ENCODE measurements at places on chromosomes 16 and 17.

- no peak for DNase-seq
Observed at GRCh38 chr17:4167786-4168185, 24.8 kb downstream of the CYB5D2 start.

- DNase-seq = no peak
Observed at GRCh38 chr16:78303946-78304345, 204.5 kb downstream of the WWOX start.

- DNase-seq = no peak
Observed at GRCh38 chr17:17672453-17673368, 8.5 kb upstream of the RAI1 start.

DNA sequence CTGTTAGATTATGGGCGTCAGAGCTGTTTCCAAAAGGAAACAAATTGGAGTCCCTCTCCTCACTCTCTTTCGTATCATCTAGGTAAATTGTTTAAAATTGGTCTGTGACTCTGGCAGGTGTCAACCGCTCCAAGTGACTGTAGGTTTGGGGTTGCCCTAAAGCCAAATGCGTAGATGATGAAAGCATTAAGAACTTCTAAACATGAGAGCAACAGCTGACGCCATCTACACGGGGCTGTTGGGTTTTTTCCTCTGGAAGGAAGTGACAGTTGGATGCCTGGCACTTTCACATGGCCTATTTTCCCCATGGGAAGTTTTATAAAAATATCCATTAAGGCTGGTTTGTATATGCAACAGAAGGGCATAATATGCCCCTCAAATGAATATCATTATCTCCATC, 215.7 kb upstream of the CACNG5 start:
- DNase-seq = no peak

- peak; percentile 54 for DNase-seq
Observed at GRCh38 chr17:38768417-38768816, 15.9 kb downstream of the PSMB3 start.

- DNase-seq = no peak
Observed at GRCh38 chr17:37392024-37392590, 14.5 kb downstream of the ACACA start.

GRCh38 chr17:56598466-56598865, 5.0 kb downstream of the NOG start:
- DNase-seq = no peak

- no peak for DNase-seq
Observed at GRCh38 chr16:26645614-26646013, 421.1 kb upstream of the C16orf82 start.

DNA sequence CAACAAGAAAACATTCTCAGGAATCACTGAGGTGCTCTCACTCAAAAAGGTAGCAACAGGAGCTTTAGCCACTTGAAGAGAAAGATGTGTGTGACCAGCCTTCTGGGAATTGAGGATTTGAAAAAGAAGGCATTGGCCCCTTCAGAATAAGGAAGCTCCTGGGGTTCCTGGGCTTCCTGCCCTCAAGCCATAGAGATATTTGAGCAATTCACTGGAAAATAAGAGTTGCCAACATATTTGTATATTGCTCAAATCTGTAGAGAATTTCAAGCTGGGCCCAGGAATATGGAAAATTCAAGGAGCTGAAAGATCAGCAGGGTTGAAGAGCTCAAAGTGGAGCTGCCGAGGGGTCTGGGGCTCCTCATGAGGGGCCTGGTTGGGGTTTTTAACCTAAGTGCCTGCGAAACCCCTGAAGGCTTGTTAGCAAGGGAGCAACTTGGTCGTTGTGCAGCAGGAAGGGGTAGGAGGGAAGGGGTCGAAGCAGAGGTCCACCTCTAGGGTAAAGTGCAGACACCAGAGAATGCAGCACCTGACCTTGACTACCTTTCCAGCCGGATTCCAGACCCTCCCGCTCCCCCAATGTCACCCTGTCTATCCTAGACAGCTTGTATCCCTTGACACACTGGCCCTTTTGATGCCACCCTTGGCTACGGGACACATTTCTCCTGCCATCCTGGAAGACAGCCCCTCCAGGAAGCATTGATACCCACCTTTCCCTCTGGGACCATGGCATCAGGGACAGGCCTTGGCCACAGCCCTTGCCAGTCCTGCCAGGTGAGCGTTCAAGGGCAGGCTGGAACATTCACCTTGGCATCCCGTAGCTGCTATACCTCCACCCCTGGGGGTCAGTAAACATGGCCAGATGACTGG, 67.6 kb upstream of the SREBF1 start:
- DNase-seq = no peak

- DNase-seq = no peak
Observed at GRCh38 chr17:5662409-5663085, 78.2 kb upstream of the NLRP1 start.

GRCh38 chr17:63364387-63364786, 81.7 kb downstream of the CYB561 start:
- no peak for DNase-seq

- no peak for DNase-seq
Observed at GRCh38 chr17:50697062-50697461, 10.7 kb downstream of the ANKRD40 start.

All from upper lobe of left lung (tissue), 6 donors.